ENCODE measurements at places on chromosomes 13 and 19.

DNA sequence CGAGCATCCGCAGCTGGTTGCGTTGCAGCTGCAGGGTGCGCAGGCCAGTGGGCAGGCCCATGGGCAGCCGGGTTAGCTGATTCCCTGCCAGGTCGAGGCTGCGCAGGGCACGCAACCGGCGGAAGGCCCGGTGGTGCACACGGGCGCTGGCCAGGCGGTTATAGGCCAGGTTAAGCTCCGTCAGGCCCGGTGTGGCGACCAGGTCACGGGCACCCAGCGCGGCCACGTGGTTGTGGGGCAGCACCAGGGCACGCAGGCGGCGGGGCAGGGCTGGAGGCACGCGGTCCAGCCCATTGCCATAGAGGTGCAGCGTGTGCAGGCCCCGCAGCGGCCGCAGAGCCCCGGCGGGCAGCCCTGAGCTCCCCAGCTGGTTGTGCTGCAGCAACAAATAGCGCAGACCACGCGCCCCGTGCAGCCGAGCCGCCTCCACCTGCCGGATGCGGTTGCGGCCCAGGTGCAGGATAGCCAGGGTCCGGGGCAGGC, 5.3 kb downstream of the PODNL1 start:
- DNase-seq: no peak

DNA sequence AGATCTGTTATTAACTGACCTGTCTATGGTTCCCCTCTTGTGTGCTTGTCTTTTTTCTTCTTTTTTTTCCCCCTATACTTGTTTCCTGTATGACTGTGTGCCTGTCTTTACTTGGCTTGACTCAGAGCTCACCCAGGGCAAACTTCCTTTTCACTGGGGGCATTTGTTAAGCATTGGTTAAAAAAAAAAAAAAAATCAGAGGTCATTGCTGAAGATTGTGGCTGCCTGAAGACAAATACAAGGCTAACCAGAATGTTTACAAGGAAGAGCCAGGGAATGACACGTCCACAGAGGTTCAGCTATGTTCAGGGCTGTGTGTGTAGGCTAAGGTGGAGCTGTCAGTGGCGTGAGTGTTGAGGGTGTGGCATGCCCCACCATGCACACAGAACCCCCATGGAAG, 47.1 kb downstream of the LNX2 start:
- no peak for DNase-seq

GRCh38 chr13:36986462-36987240, 12.5 kb downstream of the ALG5 start:
- DNase-seq: no peak

DNA sequence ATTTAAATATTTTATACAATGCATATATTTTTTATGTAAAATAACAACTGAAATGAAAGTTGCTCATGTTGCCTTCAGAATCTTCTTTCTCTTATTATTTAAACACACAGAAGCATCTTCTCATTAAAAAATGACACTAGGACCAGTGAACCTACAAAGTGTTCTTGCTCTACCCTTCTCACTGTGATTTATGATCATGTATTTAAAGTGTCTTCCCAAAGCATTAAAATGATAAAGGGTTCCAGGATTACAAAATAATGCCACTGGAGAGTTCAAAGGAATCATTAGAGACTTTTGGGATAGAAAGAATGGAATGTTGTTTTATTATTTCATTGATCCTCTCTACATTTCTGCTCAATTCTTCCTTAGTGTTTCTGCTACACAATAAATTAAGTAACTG, 643.6 kb upstream of the SLITRK1 start:
- no peak for DNase-seq

DNA sequence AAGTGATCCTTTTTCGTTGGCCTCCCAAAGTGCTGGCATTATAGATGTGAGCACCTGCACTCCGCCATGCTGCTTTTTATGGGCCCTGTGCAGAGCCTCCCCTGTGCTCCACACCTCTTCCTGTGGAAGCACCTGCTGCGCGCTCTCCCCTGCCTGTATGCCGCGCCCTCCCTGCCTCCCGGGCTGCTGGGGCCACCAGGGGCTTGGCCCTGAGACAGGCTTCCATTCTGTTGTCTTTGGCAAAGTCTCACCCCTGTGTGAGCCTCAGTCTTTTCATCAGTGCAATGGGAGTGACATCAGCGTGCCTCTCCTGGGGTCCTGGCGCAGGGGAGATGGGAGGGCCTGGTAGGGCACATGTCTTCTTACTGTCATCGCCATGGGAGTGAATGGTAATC, 1.3 kb downstream of the FAM174C start:
- DNase-seq: no peak

DNA sequence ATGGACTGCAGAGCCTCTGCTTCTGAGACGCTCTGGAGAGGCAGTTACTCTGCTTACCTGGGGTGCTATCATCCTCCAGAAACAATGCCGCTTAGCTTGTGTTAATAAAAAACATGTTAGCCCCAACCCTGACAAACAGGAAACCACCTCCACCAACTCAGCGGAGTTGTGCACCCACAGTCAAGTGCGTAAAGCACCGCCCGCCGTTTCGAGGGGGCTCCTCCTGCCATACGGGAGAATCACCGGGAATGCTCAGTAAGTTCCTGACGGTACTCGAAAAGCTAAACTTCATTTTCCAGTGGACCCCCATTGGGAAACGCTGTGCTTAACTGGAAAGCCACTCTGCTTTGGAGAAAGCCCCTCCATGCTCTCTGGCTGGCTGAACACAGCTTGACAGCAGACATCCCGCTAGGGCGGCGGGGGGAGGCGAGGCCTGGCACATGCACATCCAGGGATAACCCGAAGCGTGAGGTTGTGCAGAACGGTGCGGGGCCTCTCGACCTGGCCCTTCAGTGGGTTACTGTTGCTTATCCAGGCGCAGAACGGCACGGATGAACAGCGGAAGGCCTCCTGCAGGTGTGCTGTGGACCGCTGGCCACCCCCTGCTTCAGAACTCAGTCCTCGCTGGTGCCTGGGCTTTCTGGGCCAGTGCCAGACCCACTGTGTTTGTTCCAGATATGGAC, 17.1 kb downstream of the GAS6 start:
- no peak for DNase-seq

DNA sequence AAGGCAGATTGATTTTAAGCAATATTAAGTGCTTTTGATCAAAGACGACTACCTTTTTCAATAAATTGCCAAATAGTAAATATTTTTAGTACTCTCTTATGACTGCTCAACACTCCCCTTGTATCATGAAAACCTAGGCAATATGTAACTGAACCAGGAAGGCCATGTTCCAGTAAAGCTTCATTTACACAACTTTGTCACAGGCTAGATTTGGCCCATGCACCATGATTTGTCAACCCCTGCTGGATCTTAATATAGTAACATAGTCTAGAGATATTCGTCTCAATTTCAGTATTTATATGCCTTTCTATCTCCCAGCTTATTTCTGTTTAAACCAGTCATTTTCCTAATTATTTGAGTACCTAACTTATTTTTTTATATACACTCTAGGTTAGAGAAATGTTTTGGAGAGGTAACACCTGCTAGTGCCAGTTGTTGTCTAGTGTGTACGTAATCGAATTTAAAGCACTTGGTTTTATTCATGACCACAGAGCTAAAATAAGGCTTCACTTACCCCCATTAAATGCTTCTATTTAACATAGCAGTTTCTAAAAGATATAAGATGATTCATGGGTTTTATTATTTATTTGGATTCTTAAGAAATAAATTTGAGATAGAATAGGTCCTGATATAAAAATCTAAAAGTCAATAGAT, 21.0 kb downstream of the TPP2 start:
- no peak for DNase-seq

DNA sequence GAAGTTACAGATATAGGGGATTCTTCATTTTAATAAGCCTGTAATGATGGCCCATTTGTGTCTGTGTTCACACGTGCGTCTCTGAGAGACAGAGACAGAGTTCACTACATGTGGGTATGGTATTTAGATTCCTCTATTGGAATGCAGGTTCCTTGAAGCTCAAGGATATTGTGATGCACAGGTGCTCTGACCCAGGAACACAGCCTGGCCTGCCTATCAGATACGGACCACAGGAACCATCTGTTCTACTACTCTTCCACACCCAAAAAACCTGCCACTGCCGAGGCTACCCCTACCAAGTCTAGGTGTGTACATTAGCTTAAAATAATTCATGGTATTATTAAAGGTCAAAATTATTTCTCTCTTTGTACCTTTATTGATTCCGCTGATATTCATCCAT, 289.2 kb downstream of the ATP8A2 start:
- no peak for DNase-seq

DNA sequence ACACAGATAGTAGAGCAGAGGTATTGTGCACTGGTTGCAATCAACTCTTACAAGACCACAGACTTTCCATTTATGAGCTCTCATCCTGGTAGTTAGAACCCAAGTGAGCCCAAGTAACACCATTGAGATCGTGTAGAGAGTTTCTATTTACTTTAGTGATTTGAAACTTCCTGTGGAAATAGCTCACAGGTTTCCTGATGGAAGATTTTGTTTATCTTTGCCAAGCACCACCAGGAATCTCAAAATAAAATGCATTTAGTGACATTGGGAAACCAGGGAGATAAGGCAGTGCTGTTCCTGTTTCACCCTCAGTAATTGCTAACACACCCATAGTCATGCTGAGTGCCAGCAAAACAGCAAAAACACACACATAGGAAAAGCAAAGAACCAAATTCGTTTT, 102.5 kb downstream of the FLT1 start:
- no peak for DNase-seq

- DNase-seq: no peak
Observed at GRCh38 chr13:85277748-85278147, 521.5 kb downstream of the SLITRK6 start.

GRCh38 chr19:32896516-32897214, 27.1 kb upstream of the SLC7A9 start:
- DNase-seq: no peak

DNA sequence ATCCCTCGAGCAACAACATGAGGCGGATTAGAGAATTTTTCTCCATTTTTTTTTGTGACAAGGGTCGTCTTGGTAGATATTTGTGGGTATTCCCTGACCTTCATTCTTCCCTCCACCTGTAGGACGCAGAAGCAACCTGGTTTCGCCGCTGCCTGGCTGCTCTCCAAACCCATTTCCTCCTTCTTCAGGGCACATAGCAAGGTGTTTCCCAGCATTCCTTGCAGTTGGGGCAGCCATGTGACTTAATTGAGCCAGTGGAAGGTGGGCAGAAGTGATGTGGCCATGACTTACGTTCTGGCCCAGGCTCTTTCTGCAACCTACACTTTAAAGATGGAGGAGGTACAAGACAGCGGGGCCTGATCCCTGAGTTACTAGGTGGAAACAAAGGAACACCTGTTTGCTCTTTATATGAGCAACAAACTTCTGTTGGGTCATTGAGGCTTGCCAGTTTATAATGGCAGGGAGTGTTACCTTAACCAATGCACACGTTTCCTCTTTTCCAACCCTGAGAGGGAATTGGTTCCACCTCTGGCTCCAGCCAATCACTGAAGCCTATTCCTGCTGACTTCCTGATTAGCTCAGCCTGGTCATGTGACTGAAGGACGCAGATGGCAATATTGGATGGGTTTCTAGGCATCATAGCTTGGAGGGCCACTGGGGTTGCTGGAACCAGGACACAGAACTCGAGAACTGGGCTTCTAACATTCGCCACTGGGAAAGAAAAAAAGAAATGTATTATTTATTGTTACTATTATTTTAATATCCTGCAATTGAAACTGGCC, 30.8 kb upstream of the ZNRF4 start:
- no peak for DNase-seq

GRCh38 chr13:94427313-94427953, 52.0 kb downstream of the DCT start:
- no peak for DNase-seq

- DNase-seq: no peak
Observed at GRCh38 chr19:41801792-41802211, 5.4 kb downstream of the CEACAM3 start.

GRCh38 chr19:19271828-19272599, 1.1 kb downstream of the TM6SF2 start:
- DNase-seq: no peak

DNA sequence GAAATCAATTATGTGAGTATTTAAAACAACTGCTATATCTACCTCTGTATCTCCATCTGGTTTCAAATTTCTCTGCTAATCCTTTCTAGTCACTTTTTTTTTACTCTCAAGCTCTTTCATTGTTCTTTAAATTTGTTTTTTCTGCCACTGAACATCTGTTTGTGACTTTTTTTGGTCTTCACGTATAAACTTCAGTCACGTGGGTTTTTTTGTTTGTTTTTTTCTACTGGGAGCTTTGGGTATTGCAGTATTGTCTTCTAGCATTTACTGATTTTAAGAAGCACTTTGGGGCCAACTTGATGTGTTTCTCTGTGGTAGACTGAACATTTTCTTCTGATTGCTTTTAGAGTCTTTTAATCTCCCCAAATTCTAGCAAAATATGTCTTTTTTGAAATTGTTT, 262.6 kb upstream of the RXFP2 start:
- no peak for DNase-seq

DNA sequence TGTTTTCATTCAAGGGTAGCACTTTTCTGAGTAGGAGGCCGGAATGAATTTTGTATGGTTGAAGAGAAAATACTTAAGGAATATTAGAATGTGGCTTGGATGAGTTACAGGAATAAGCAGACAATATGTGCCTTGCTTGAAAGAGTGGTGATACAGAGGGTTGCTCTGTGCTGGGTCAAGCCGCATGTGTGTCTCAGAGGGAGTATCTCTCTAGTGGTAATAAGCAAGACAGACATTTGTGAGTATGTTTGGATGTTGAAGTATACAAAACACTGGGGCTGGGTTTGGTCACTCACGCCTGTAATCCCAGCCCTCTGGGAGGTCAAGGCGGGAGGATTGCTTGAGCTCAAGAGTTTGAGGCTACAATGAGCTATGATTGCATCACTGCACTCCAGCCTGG, 103.9 kb downstream of the LMO7 start:
- no peak for DNase-seq

DNA sequence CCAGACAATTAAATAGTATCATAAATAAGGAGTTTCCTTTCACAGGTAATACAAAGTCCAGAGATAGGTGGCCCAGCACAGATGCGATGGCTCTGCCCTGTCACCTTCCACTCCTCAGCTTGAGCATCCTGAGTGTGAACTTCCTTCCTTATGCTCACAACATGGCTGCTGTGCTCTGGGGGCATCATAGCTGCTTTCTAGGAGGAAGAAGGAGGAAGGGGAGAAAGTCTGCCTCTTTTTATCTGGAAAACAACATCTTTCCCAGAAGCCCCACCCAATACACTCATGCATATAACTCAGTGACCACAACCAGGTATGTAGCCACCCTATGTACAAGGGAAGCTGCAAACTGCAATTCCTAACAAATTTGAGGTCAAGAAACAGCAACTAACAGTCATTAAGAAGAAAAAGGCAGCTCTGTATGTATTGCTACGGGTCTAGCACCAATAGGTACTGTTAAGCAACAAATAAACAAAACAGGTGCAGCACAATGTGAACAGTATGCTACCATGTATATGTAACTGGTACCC, 201.2 kb upstream of the UBL3 start:
- no peak for DNase-seq

DNA sequence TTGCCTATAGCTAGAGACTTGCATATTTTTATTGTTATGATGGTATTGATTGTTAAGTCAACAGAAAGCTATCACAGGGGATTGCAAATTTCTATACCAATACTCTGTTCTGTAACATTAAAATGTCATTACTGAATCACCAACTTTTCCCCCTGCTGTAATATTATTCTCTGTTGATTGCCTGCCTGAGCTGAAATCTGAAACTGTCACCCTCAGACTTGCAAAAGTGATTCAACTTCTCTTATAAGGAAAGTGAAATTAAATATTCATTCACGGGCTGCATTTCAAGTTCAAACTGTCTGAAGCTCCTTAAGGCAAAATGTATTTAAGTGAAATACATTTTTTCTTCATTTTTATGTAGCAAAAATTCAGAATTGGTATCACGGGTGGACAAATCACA, 723.2 kb downstream of the PCDH9 start:
- DNase-seq: no peak
